ENCODE measurements at places on chromosomes 2 and 18. TPM values are rescaled to one million over a fixed set of nuclear protein-coding genes. Genes with fewer than 3 reads are reported as not detected.

DNA sequence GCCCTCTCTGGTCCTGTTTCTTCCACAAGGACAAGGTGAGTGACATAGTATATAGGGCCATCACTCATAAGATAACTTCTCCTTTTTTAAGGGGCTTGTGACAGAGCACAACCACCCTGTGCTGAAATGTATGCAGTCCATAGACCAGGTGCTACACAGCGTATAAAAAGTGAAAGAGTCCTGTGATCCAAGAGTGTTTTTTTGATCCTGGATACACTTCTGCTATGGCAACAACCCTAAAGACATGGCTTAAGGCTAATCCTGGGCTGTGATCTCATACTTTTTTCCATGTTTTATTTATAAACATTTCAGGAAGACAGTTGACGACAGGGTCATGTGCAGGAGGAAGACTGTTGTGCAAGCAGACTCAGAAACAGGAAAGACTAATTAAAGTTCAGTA lies 400.5 kb upstream of the TCF4 start:
- no peak overlapping the region for H3K4me3 ChIP-seq
- H3K27me3 ChIP-seq, result no peaks in the 10 kb centered on the region
- no peaks in the 10 kb centered on the region for H3K36me3 ChIP-seq
- H3K27ac ChIP-seq, result no peak overlapping the region
- DNase-seq, result no peak
- no peaks in the 10 kb centered on the region for H3K4me1 ChIP-seq

DNA sequence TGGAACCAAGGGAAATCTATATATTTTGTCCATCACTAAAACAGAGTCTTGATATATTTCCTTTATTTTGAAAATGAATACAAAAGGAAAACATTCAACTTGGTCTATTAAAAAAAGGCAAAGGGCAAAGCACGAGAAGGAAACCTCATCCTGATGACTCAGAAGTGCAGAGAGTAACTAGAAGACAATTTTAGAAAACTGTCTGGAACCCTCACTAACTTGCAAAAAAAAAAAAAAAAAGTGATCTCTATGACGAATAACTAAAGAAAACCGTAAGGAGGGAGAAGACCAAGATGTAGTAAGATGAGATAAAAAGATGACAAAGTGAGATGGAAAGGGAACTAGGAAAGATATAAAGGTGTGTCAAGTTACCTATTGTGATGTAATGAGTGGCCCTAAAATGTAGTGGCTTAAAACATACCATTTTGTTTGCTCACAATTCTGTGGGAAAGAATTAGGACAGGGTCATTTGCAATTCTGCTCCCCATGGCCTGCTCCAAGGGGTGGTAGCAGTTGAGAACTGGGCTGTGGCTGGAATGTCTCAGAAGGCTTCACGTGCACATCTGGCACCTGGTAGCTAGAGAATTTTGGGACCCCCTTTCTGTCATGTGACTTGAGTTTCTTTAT lies 303.0 kb downstream of the DYSF start:
- no peak for DNase-seq
- H3K36me3 ChIP-seq, result no peaks in the 10 kb centered on the region
- H3K27ac ChIP-seq, result no peak overlapping the region
- no peaks in the 10 kb centered on the region for H3K4me1 ChIP-seq

DNA sequence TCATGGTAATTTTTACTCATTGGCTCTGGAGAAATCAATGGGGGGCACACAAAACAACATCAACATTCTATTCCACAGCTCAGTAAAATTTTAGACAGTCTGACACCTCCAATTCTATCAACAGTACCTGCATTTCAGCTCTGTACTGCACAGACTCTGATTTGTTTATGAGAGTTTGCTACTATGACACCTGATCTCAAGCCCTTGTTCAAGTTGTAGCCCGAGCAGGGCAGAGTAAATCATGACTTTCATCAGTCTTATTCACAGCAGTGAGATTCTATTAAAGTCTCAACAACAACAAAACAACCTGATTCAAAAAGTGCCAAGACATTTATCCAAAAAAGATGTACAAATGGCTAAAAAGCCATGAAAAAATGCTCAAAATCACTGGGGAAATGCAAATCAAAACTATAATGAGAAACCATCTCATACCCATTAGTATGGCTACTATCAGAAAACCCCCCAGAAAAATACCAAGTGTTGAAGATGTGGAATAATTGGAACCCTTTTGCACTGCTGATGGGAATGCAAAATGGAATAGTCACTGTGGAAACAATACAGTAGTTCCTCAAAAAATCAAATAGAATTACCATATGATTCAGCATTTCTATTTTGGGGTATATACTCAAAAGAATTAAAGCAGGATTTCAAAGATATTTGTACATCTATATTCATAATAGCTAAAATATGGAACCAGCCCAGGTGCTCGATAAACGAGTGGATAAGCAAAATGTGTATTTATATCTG lies 71.7 kb upstream of the RBMS1 start:
- H3K4me1 ChIP-seq, result no peaks in the 10 kb centered on the region
- DNase-seq, result no peak
- H3K4me3 ChIP-seq, result no peak overlapping the region

GRCh38 chr2:79530443-79530842 lies 17.6 kb downstream of the CTNNA2 start:
- H3K4me1 ChIP-seq, result no peaks in the 10 kb centered on the region
- H3K27me3 ChIP-seq, result no peaks in the 10 kb centered on the region
- H3K27ac ChIP-seq, result no peak overlapping the region

GRCh38 chr2:205692104-205692503 lies 9.8 kb downstream of the NRP2 start:
- no peak overlapping the region for H3K4me3 ChIP-seq
- H3K27ac ChIP-seq, result no peak overlapping the region
- DNase-seq, result no peak
- no peaks in the 10 kb centered on the region for H3K36me3 ChIP-seq

DNA sequence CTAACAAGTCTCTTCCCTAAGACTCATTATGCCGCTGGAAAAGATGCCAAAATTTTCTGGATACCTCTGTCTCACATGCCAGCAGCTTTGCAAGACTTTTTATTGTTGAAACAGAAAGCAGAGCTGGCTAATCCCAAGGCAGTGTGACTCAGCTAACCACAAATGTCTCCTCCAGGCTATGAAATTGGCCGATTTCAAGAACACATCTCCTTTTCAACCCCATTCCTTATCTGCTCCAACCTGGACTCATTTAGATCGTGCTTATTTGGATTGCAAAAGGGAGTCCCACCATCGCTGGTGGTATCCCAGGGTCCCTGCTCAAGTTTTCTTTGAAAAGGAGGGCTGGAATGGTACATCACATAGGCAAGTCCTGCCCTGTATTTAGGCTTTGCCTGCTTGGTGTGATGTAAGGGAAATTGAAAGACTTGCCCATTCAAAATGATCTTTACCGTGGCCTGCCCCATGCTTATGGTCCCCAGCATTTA lies 26.3 kb downstream of the DHRS9 start:
- H3K36me3 ChIP-seq, result no peaks in the 10 kb centered on the region
- H3K27ac ChIP-seq, result no peak overlapping the region
- no peak overlapping the region for H3K4me3 ChIP-seq

DNA sequence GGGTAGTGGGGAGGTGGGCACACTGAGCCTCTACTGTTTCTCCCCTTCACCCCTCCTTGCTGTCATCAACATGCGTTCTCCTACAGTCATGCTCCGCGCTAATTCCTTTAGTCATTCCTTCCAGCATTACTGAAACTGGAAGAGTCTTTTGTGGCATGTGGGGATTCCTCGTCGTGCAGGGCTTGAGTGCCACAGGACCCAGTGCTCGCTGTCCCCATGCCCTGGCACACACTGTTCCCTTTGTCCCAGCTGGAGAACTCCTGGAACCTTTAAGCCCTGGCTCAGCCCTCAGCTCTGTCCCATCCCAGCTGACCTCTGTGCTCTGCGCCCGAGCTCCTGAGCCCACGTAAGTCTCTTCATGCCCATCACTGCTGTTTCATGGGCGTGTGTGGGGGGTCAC lies 42.1 kb downstream of the ODC1 start:
- H3K27me3 ChIP-seq, result no peaks in the 10 kb centered on the region
- H3K36me3 ChIP-seq, result peaks cover 26% of the 10 kb centered on the region
- peaks cover 57% of the 10 kb centered on the region for H3K4me1 ChIP-seq
- peak overlapping the region; percentile 14 for H3K27ac ChIP-seq
- no peak for DNase-seq
- no peak overlapping the region for H3K4me3 ChIP-seq

- no peak overlapping the region for H3K27ac ChIP-seq
- no peaks in the 10 kb centered on the region for H3K36me3 ChIP-seq
- no peak for DNase-seq
- H3K27me3 ChIP-seq, result no peaks in the 10 kb centered on the region
- H3K4me3 ChIP-seq, result no peak overlapping the region
These were observed 289.6 kb downstream of the PTPRM start for GRCh38 chr18:7856733-7857132.

GRCh38 chr18:79856119-79857007 lies 58.6 kb downstream of the KCNG2 start:
- no peaks in the 10 kb centered on the region for H3K36me3 ChIP-seq
- no peak overlapping the region for H3K27ac ChIP-seq
- H3K4me1 ChIP-seq, result no peaks in the 10 kb centered on the region
- no peak for DNase-seq

- H3K36me3 ChIP-seq, result no peaks in the 10 kb centered on the region
- H3K27me3 ChIP-seq, result no peaks in the 10 kb centered on the region
- H3K4me3 ChIP-seq, result no peak overlapping the region
- DNase-seq, result no peak
- no peak overlapping the region for H3K27ac ChIP-seq
These were observed 18.7 kb downstream of the PRKAG3 start for GRCh38 chr2:218812861-218813260.

- peaks cover 18% of the 10 kb centered on the region for H3K36me3 ChIP-seq
- H3K4me1 ChIP-seq, result no peaks in the 10 kb centered on the region
- DNase-seq, result no peak
These were observed 87.3 kb downstream of the ACTR3 start for GRCh38 chr2:113977060-113977659.

DNA sequence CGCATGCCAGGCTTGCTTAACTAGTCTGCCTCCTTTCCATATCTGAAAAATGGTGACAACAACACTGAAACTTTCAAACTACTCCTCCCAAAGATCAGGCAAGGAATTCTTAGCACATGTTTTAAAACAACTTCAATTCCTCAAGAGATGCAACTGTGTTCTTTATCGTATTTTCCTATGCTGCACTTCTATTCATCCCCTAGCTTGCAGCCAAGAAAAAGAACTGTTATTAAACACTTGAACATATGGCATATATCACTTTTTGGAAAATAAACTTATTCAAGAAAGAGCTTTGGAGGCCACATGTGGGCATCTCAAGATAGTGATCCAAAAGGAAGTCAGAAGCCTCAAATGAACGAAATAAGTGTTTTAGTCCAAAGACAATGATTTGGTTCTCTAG lies 75.6 kb upstream of the STAM2 start:
- no peaks in the 10 kb centered on the region for H3K4me1 ChIP-seq
- no peaks in the 10 kb centered on the region for H3K27me3 ChIP-seq
- H3K27ac ChIP-seq, result no peak overlapping the region
- DNase-seq, result no peak
- no peak overlapping the region for H3K4me3 ChIP-seq

DNA sequence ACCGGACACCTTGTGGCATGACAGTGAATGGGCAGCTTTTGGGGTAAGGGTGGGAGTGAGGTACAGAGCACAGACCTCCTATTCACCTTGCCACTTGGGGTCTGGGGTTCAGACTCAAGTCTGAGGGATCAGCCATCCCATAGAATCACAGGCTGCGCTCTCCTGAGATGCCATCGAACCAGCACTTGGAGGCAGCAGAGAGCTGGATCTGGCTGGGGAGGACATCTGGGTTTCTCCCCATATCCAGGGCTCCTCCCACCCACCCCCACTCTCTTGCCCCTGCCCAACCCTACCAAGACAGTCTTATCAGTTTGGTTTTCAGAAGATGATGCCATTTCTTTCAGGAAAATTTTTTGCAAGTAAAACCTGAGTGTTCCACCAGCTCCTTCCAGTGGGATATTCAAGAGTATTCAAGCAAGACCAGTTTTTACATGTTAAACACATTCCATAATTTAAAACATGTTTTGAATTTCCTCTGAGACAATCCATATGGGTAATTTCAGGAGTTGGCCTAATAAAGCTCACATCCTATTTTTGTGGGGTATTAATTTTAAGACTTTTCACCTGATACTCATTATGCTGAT lies 29.2 kb upstream of the TEX44 start:
- H3K4me1 ChIP-seq, result no peaks in the 10 kb centered on the region
- DNase-seq, result no peak
- no peak overlapping the region for H3K27ac ChIP-seq
- H3K27me3 ChIP-seq, result no peaks in the 10 kb centered on the region
- H3K4me3 ChIP-seq, result no peak overlapping the region

DNA sequence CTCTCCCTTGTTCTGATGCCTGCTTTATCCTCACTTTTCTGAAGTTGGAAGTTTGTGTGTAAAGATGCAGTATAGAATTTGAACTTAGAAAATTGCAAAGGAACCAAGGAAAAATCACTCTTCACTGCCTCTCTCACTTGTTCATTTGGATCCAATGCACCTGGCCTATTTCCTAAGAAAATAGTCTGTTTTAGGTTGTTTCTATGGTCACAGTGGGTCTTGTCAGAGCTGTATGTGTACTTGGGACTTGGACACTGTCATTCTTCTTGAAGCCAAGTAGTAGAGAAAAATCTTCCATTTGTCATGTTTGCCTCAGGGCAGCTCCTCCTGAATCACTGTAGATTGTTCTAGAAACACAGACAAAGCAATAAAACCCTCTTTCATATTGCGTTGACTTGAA lies 80.3 kb upstream of the SESTD1 start:
- no peak overlapping the region for H3K27ac ChIP-seq
- no peaks in the 10 kb centered on the region for H3K4me1 ChIP-seq
- DNase-seq, result no peak

GRCh38 chr18:62868645-62869044 lies 153.3 kb downstream of the PHLPP1 start:
- no peaks in the 10 kb centered on the region for H3K27me3 ChIP-seq
- H3K4me1 ChIP-seq, result peaks cover 9% of the 10 kb centered on the region
- peak overlapping the region; percentile 74 for H3K27ac ChIP-seq
- H3K36me3 ChIP-seq, result no peaks in the 10 kb centered on the region
- H3K4me3 ChIP-seq, result no peak overlapping the region

GRCh38 chr2:61396005-61396404 lies 74.9 kb downstream of the USP34 start:
- H3K4me1 ChIP-seq, result no peaks in the 10 kb centered on the region
- no peak for DNase-seq
- peaks cover 10% of the 10 kb centered on the region for H3K36me3 ChIP-seq
- H3K4me3 ChIP-seq, result no peak overlapping the region

The UGT1A3 gene
- not detected for total RNA-seq

The ACMSD gene
- total RNA-seq, result not detected

The ADD2 gene
- 9.7 TPM for total RNA-seq

The ZNF521 gene
- 1.1 TPM for total RNA-seq

The ALPP gene
- not detected for total RNA-seq

The RGPD4 gene
- total RNA-seq, result 0.08 TPM

The ZNG1B gene
- total RNA-seq, result 37.0 TPM

The NDUFS1 gene
- 38.1 TPM for total RNA-seq

The AMMECR1L gene
- total RNA-seq, result 15.6 TPM

The IL1RL1 gene
- total RNA-seq, result 7.9 TPM

The XDH gene
- 0.36 TPM for total RNA-seq

The NYAP2 gene
- not detected for total RNA-seq

The CMPK2 gene
- total RNA-seq, result 6.6 TPM

The UNC80 gene
- total RNA-seq, result not detected

The VSNL1 gene
- not detected for total RNA-seq

Measured in naive thymus-derived CD4-positive, alpha-beta T cell (primary cell).